ENCODE measurements at places on chromosomes 7 and 10. TPM values are rescaled to one million over a fixed set of nuclear protein-coding genes. Genes with fewer than 3 reads are reported as not detected.

Gene SDK1
- polyA plus RNA-seq = 8.9 TPM

Gene HTR5A
- not detected for polyA plus RNA-seq

Gene PNLIP
- not detected for polyA plus RNA-seq

Gene C7orf33
- polyA plus RNA-seq = not detected

Gene ACHE
- 5.0 TPM for polyA plus RNA-seq

- no peak for DNase-seq
Measured at GRCh38 chr10:67438605-67439304, 257.2 kb downstream of the CTNNA3 start.

DNA sequence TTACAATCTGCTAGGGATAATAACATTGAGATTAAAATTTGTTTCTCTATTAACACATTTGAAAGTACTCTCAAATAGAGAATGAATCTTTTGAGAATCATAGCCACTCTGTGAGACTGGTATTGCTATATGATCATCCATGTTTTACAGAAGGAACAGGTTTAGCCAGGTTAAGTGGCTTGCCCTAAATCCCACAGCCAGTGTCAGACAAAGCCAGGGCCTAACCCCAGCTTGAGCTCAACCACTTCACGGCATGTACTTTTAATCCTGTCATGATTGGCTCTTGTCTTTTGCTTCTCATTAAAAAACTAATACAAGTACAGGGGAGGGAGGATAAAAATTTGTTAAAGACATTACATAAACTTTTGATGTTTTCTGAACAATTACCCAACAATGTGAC lies 3.8 kb upstream of the ZNRF2 start:
- no peak for DNase-seq

- DNase-seq = no peak
Measured at GRCh38 chr7:42189535-42189934, 47.5 kb downstream of the GLI3 start.

- DNase-seq = no peak
Measured at GRCh38 chr7:149887311-149887710, 13.5 kb downstream of the ATP6V0E2 start.

GRCh38 chr7:21763818-21764217 lies 181.9 kb downstream of the CDCA7L start:
- DNase-seq = no peak

GRCh38 chr7:109246330-109247077 lies 676.8 kb downstream of the DNAJB9 start:
- DNase-seq = no peak

GRCh38 chr7:29328045-29328444 lies 133.5 kb downstream of the CHN2 start:
- DNase-seq = no peak

GRCh38 chr7:103074519-103075336 lies at the start of the genes ARMC10 and FBXL13:
Gene ARMC10 (plus strand): TSS chr7:103075140. CDS start chr7:103075273, 133 bp downstream.
Gene FBXL13 (minus strand): TSS chr7:103074796.
- peak; percentile 92 for DNase-seq

DNA sequence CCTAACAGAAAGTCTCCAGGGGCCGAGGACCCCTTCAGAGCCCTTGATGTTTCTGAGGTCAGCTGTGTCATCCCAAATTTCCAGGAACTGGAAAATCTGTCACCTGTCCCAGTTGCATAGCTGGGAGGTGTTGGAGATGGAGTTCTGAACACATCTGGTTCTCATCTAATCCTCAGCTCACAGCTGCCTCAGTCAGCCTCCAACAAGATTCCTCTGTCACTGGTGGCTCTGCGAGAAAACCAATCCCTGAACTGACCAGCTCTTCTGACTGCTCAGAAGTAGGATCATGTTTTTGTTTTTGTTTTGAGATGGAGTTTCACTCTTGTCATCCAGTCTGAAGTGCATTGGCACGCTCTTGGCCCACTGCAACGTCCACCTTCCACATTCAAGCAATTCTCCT lies 37.6 kb upstream of the MYL10 start:
- no peak for DNase-seq

GRCh38 chr7:39746103-39746819 lies 122.9 kb downstream of the RALA start:
- DNase-seq = peak; percentile 78

DNA sequence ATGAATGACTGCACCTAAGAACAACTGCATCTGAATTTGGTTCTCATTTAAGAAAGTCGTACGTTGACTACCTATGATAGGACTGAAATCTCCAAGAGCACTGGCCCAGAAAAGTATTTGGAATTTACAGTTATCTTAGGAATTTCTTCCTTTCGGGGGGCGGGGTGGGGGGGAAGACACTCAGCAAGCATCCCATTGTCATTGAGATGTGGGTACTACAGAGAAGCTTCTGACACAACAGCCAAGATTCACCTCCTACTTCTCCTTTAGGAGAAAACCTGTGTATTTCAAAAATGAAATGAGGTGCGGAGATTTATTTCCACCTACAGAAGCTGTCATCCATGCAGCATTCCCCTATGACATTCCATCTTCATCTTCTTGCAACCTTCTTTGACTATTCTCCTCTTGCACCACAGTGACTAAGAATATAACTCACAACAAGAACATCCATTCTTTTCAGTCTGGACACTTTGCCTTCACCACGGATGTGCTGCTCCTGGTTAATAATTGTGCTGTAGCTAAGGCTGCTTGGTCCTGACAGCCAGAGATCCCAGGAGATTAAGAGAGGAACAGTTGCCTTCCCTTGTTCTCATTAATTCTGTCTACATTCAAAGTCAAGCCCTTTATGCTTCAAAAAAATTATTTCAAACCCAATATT lies 98.4 kb upstream of the FRMD4A start:
- no peak for DNase-seq

- peak; percentile 27 for DNase-seq
Measured at GRCh38 chr10:114042895-114043531, 653 bp upstream of the ADRB1 start.

GRCh38 chr7:152759949-152760853 lies 649 bp downstream of the ACTR3B start:
- no peak for DNase-seq

- DNase-seq = no peak
Measured at GRCh38 chr7:74289659-74290552, 699 bp downstream of the CLIP2 start.

- peak; percentile 61 for DNase-seq
Measured at GRCh38 chr7:42432644-42433043, 195.6 kb upstream of the GLI3 start.

DNA sequence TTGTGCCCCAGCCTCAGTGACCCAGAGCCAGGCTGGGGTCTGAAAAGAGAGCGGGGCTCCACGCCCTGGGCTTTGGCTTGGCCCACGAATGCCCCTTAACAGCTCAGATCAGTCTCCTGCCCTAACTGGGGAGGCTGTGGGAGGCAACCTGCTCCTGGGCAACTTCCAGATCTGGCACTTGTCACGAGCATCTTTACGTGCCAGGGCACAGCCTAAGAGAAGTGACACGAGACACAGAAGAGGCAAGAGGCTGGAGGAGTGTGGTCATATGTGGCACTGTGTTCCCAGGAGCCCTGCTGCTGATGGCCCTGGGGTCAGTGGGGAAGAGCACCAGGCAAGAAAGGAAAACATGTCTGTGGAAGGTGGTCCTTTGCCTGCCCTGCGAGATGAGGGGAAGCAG lies 97.8 kb upstream of the BTBD16 start:
- no peak for DNase-seq

- no peak for DNase-seq
Measured at GRCh38 chr10:299969-300368, 164.7 kb downstream of the ZMYND11 start.

Measured in renal pelvis (tissue), 12 donors.